ENCODE measurements at places on chromosomes 7 and 10. TPM values are rescaled to one million over a fixed set of nuclear protein-coding genes. Genes with fewer than 3 reads are reported as not detected.

Gene SCIN
- polyA plus RNA-seq = 10.9 TPM

GRCh38 chr10:111887266-111887665, 296.3 kb downstream of the GPAM start:
- no peak for DNase-seq

DNA sequence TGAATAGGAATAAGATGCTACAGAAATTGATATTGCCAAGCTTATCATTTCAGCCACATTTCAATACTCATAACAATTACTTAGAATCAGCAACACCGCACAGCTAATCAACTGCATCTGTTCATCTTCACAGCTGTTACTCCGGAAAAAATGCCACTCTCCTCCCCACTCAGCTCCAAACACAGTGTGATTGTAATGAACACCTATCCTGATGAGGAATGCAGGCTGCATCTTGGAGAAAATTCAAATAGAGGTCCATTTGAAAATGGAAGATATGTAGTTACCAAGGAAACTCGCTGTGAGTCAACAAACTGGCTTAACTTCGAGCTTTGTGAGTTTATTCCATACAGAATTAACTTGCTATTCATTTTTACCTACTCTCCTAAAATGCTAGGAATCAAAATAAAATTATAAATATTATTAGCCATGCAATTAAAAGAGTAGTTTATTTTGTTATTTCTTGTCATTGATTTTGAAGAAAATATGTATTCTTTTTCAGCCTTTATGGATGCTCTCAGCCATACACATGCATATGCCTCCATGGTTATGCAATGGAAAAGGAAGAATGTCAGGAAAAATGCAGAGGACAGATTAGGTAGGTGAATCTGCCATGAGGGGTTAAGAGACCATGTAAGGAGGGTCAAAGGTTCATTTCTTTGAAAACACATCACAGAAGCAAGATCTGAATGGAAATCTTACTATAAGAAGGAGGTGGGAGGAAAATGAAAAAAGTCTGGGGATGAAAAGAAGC, 267.2 kb downstream of the POM121L12 start:
- no peak for DNase-seq

Gene PDE6C
- polyA plus RNA-seq = not detected

Gene URGCP
- 12.5 TPM for polyA plus RNA-seq

- no peak for DNase-seq
Measured at GRCh38 chr7:51335057-51335456, 18.4 kb upstream of the COBL start.

DNA sequence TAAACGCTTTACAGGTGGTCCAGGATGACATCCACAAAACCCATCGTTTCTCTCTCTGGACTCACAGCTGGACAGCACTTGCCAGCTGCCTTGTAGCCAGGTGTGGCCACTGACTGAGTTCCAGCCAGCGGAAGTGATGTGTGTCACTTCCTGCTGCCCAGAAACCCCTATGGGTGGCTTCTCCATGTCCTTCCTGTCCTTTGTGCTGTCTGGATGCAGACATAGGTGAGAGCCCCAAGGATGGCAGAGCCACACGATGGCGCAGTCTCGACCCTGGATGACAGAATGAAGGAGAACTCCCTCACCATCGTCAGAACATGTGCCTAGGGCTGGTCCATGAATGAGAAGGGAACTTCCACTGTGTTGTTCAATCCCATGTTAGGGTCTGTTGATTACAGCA, 22.1 kb downstream of the NMT2 start:
- no peak for DNase-seq

Gene COMTD1
- polyA plus RNA-seq = 89.4 TPM

GRCh38 chr10:29543715-29544114, 91.1 kb downstream of the SVIL start:
- no peak for DNase-seq

- DNase-seq = no peak
Measured at GRCh38 chr10:1737222-1738061, at the start of gene ADARB2. ADARB2 (minus strand) TSS chr10:1737525.

GRCh38 chr7:52289247-52289646, 746.2 kb upstream of the POM121L12 start:
- no peak for DNase-seq
